ENCODE measurements at places on chromosomes 6 and 20.

DNA sequence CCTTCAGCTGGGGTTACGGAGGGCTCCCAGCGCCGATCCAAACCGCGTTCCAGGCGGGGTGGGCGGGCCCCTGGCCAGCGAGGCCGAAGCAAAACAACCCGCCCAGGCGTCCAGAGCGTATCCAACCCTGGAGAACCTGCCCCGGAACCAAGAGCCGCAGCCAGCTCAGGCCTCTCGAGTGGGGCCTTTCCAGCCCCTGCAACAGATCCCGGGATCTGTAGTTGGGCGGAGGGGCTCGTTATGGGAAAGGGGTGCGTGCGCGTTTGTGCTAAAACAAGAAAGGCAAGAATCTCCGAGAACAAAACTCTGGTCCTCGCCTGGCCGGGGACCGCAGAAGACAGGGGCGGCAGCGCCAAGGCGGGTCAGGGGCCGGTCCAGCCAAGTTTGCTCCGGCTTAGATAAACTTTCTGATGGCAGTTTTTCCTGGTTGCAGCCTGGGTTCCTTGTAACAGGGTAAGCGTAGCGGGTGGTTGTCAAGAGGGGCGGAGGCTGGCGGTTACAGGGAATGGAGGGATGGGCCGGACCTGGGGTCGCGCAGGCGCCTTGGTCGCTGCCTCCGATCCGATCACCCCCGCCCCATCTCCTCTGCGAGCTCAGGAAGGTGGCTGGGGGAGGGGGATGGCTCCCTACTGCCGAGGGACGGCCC lies 448 bp upstream of the RIN2 start:
- DNase-seq: peak; percentile 84

- no peak for DNase-seq
Measured at GRCh38 chr6:168411793-168412192, 29.2 kb upstream of the SMOC2 start.

DNA sequence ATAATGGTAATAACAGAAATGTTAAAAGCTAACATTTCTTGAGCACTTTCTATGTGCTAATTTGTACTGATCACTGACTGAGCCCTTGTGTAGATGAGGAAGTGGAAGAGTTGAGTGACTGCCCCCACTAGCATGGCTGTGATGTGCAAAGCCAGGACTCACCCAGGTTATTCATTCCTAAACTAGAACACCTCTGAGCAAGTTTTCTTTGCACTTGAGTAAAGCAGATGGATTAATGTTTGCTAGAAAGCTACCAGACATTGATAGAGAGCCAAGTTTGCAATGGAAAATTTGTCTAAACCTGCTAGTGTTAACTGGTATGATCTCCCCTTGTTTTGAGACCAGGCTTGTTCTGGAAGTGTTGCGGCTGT lies 467.4 kb upstream of the PLCB4 start:
- DNase-seq: no peak

- no peak for DNase-seq
Measured at GRCh38 chr20:53788253-53789022, 194.8 kb upstream of the ZNF217 start.

- DNase-seq: peak; percentile 67
Measured at GRCh38 chr20:50575865-50576720, 65.9 kb downstream of the PTPN1 start.

DNA sequence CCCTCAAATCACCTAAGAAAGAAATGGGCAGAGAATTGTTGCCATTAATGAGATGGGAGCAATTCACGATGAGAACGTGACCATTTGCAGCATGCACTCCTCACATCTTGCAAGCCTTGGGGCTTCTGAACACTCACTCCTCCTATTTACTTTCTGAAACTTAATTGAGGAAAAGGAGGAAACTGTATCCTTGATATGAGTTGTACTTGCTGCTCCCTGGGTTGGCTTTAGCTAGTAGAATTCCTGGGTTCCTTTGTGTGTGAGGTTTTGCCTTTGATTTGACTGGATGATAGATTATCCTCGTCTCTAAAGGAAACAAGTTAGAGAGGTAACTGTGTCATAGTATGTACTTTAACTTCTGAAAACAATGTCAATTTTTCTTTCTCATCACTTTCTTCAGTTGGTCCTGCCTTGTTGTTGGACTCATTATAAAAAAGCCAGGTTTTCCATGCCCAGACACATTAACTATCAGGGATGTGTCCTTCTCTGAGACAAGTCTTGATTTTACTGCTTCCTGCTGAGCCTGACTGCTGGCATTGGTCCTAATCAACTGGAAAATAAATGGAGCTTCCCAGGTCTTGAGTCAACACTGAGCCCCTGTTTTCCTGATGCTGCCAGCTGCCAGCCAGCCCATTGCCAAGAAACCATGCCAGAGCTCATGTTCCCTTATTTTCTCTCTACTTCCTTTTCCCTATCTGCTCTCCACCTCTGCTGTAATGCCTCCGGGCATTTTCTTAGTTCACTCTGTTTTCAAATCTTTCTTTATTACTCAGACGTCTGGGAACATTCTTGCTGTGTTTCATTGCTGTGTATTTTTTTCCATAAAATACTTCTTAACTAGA lies 6.0 kb upstream of the MRAP2 start:
- DNase-seq: no peak

Measured in amniotic epithelial cell (primary cell).